ENCODE measurements at places on chromosomes 2 and 18.
A peak's percentile ranks its signal among the peaks of the same experiment; 100 is the strongest.

DNA sequence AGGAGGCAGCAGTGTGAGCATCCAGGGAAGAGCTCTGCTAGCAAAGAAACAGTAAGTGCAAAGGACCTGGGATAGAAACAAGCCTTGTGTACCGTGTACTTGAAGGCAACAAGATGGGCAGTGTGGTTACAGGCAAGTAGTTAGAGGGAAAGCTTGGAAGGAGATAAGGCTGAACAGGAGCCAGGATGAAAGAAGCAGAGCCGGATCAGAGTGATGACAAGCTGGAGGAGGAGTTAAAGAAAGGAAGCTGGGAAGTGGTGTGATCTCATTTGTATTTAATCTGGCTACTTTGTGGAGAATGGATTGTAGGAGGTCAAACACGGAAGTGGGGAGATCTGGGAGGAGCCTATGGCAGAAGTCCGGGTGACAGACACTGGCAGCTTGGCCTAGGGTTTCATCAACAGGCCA lies 44.7 kb upstream of the VPS54 start:
- DNase-seq: no peak

DNA sequence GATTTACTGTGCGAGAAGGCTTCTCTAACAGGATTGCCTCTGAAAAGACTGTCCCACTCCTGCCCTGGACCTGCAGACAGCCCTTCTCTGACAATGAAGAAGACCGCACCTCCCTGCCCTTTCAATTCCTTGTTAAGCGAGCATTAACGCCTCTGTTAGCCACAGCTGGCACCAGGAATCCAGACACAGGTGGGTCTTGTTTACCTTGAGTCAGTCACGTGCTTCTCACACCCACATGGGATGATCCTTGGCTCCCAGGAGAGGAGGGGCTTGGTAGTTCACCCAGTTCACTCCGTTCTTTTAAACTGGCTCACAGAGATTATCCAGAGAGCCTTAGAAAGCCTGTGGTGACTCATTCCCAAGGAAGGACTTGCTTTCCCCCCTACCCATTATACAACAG lies 410.5 kb upstream of the MEIS1 start:
- no peak for DNase-seq

DNA sequence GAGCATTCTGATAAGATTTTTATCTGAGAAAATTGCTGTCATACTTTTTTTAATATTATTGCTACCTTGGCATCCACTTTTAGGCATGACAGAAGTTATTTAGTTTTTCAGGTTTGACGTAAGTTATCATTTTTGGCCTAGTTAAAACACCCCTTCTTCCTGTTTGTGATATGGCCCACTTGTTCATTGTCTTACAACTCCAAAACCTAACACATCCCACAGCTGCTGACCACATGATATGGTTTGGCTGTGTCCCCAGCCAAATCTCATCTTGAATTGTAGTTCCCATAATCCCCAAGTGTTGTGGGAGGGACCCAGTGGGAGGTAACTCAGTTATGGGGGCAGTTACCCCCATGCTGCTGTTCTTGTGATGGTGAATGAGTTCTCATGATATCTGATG lies 388.1 kb downstream of the SLC4A3 start:
- DNase-seq: no peak

DNA sequence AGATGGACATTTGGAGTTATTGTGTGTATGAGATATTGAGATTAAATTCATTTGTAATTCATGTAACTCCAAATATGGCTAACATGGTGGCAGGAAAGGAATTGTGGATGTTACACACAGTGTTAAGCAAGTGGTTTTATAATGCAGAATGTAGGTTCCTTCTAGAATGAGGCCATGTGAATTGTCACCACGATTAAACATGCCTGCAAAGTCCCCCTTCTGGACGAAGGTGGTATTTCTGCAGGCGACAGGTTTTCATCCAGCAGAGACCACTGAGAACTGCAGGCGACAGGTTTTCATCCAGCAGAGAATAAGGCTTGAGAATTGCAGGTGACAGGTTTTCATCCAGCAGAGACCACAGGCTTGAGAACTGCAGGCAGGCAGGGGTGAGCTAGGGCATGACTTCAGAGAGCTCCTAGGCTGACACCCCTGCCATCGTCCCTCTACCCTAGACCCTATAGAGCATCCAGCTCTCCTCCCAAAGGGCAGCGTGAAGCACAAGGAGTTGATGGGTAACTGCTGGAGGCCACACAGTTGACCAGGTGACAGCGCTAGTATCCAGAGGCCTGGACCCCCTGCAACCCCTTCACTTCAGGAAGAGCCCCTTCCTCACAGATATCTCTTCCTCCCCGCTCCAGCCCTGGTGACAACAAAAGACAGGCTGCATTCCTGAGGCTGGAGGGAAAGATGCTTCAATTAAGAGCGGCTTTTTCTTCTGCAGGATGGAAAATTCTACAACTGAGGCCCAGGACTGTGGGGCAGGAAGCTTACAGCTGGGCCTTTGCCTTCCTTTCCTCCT lies 175.8 kb downstream of the LOXHD1 start:
- peak; percentile 27 for DNase-seq

DNA sequence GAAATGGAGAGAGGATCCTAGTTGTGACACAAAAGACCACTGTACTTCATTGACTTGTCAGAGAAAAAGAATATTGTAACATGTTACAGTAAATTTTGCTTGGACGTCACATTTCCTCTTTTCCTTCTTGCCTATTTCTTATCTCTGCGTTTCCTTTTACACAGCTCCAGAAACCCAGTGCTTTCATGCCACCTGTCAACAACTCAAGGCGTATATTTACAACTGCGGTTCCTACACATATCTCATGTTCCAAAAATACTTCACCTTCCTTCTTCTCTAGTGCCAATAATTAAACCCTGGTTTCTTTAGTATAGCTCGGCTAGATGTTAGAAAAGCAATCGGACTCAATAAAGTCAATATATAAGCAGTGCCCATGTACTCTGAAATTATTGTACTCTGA lies 911.5 kb upstream of the FSHR start:
- DNase-seq: no peak

DNA sequence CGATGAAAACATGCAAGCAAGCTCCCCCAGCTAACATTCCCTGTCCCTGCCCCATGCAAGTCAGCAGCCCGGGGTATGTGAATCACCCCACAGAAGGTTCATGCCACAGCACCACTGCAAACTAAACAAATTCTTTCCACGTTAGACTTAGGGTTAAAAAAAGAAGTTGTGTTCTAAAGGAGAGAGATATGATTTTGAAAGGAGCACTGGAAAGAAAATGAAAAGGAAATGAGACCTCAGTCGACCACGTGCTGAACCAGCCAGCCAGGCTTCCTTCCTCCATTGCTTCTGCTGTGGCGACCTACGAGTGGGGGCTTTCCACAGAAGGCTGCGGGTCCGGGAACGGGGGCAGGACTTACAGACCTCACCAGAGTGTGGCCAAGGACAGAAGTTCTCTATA lies 52.0 kb downstream of the ARL4C start:
- no peak for DNase-seq

GRCh38 chr2:135657806-135658582 lies 83.7 kb upstream of the UBXN4 start:
- no peak for DNase-seq

- no peak for DNase-seq
These were observed 2.5 kb downstream of the GYPC start for GRCh38 chr2:126658319-126658904.

Measured in HEK293T (cell line).